NCI-H2081 treated with DMSO at 0.1 percent for 48 hours (cell line): ENCODE measurements at places on chromosomes 4 and X.

- no peak for DNase-seq
Measured at GRCh38 chr4:118989098-118990080, 100.7 kb downstream of the SYNPO2 start.

- no peak for DNase-seq
Measured at GRCh38 chrX:110791071-110791470, 4.5 kb downstream of the CHRDL1 start.

- DNase-seq, result no peak
Measured at GRCh38 chrX:19673375-19674040, 158.2 kb upstream of the MAP3K15 start.

DNA sequence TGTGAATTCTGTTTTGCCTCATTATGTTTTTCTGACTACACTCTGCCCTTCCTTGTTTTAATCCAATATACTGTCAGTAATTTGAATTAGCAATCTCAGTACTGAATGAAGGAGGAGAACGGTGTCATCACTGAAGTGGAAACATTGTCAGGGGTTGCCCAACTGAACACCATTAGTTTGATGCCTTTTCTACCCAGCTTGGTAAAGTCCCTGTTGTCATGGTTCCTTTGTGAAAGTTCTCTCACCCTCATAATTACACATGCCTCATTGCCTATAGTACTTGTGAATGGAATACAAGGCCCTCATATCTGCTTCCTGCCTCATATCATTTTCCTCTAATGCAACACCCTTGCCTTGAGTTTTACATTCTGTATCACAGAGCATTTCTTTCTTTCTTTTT lies 76.9 kb downstream of the RRAGB start:
- DNase-seq, result no peak

DNA sequence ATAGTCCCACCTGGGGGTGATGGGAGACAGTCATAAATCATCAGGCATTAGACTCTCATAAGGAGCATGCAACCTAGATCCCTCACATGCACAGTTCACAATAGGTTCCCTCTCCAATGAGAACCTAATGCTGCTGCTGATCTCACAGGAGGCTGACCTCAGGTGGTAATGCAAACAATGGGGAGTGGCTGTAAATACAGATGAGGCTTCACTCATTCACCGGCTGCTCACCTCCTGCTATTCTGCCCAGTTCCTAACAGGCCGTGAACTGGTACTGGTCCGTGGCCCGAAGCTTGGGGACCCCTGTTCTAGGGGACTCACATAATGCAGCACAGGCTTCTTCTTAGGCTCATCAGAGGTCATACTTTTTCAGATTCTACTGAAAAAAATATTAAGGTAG lies 625.9 kb upstream of the AGA start:
- DNase-seq, result no peak

GRCh38 chr4:185580699-185581098 lies 45.4 kb upstream of the PDLIM3 start:
- DNase-seq, result no peak

DNA sequence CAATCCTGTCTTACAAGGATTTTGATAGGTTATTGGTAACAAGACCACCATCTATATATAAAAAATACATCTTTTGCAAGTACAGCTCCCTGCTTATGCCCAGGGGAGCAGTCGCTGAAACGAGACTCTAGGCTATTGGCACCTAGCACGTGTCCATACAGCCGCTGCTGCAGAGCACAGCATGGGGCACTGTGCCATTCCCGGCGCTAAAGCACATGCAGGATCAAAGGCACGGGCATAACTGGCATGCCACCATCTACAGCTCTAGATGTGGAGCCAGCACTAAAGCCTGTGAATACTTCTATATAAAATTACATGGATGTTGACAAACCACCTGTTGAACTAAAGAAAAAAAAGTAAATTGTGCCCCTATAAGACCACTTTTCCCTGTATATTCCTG lies 144.8 kb downstream of the COL25A1 start:
- DNase-seq, result no peak

- no peak for DNase-seq
Measured at GRCh38 chr4:143406523-143406922, 69.8 kb downstream of the GAB1 start.

- no peak for DNase-seq
Measured at GRCh38 chrX:24248042-24248441, 65.8 kb downstream of the SUPT20HL2 start.

GRCh38 chrX:155534800-155535199 lies 76.4 kb upstream of the F8A3 start:
- DNase-seq, result no peak

DNA sequence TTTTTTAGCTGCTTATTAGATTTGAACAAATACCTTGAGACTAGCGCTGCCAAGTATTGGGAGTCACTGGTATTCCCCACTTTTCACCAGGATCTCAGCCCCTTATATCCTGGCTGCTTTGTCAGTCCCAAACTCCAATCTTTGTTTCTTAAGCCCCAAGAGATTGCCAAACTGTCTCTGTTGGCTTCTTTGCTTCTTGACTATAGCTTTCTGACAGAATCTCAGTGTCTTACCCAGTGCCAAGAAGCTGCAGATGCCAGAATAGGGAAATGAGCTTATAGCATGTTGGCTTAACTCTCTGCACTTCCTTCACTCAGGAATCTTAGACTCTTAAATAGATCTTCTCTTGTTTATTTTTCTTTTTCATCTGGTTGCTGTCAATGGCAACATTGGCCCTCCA lies 297.5 kb upstream of the DCAF8L1 start:
- no peak for DNase-seq

- DNase-seq, result no peak
Measured at GRCh38 chr4:172963498-172964294, 204.9 kb upstream of the GALNT7 start.

DNA sequence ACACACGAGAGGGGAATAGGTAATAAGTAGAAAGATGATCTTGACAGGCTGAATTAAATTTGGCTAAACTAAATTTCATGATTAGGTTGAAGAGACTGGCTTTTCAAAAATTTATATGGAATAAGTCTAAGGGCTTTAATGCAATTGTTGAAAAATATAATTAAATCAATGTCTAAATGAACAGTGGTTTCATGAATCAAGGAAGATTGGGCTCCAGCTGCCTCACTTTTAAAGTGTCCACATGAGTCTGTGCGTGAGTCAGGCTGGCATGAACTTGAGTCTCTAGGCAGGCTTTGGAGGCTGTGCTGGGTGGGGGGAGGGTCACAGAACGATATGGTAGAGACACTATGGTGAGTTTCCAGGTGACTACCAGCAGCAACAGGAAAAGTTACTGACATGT lies 111.9 kb downstream of the SORBS2 start:
- no peak for DNase-seq

DNA sequence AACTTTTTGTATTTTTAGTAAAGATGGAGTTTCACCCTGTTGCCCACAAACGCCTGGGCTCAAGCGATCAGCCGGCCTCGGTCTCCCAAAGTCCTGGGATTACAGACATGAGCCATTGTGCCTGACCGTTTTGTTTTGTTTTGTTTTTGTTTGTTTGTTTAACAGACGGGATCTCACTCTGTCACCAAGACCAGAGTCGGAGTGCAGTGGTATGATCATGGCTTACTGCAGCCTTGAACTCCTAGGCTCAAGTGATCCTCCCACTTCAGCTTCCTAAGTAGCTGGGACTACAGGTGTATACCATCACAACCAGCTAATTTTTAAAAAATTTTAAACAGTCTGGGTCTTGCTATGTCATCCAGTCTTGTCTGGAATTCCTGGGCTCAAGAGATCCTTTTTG lies 53.5 kb downstream of the FNIP2 start:
- no peak for DNase-seq

DNA sequence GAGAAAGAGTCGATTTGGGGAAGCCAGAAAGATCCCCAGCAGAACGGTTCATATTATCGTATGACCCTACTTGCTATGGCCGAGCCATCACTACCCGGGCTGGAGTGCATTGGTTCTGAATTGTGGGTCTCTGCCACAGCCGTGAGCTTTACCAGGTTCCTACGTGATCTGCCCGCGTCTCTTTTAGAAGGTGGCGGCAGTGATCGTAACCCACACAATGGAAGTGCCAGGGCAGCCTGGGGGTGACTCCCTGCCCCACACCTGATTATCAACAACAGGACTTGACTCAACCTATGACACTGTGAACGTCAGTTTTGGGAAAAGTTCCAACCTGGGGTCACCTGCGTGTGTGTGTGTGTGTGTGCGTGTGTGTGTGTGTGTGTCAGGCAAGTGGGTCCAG lies 90.8 kb downstream of the SHOX start:
- no peak for DNase-seq

- DNase-seq, result no peak
Measured at GRCh38 chr4:177696438-177696966, 254.3 kb upstream of the AGA start.

DNA sequence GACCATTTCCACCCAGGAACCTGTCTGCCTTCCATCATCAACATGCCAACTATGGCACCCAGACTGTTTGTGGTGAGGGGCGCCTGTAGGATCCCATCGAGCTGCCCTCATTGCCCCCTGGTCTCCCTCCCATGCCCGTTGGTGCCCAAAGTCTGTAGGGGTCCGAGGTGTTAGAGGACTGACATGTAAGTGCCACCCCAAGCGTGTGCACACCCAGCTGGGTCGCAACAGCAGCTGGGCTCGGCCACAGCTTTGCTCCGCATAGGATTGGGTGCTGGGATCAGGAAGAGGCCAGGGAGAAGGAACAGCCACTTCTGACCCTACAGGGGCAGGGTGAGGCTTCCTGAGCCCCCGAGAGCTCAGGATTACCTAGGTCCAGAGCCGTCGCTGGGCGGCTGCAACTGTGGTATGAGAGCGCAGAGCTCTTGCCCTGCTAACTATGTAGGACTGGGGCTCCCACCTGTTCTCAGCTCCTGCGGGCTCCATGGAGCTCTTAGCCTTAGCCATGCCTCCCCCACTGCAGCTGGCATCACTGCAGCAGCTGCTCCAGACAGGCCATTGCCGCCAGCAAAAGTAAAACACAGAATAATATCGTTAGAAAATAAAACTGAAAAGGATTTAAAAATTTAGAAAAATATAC lies 1160.3 kb downstream of the FSTL5 start:
- no peak for DNase-seq

DNA sequence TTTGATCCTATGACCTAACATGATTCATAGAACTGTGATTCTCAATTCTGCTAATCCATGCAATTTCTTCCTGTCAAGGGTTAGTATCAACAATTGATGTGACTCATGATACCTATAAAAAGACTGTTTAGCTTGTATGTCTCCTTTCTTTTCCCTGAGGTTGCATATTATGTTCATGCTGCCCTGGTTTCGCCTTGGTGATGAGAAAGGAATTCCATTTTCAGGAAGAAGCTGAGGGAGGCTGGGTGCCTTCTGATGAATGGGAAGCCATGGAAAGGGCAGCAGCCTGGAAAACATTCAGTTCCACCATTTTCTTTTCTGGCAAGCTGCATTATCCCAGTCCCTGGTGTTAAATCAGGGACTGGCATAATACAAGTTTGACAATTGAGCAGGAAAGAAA lies 976.5 kb downstream of the RPA4 start:
- no peak for DNase-seq

GRCh38 chr4:153064571-153064970 lies 128.4 kb downstream of the FHDC1 start:
- no peak for DNase-seq

DNA sequence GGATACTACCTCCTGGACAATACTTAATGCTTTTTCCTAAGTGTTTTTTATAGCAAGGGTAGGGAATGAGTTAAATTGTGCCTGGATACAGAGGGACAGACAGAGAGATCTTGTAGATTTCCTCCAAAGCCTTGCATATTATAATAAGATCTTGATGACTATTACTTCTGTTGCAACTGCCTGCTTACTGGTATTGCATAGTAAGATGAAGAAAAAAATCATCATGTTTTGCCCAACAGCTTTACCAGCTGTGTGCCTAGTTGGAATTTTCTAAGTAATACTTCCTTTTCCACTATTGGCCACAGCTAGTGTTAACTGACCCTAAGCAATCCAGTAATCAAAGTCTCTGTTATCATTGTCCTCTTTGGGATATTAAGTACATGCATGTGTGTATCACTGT lies 139.0 kb downstream of the DCK start:
- no peak for DNase-seq

DNA sequence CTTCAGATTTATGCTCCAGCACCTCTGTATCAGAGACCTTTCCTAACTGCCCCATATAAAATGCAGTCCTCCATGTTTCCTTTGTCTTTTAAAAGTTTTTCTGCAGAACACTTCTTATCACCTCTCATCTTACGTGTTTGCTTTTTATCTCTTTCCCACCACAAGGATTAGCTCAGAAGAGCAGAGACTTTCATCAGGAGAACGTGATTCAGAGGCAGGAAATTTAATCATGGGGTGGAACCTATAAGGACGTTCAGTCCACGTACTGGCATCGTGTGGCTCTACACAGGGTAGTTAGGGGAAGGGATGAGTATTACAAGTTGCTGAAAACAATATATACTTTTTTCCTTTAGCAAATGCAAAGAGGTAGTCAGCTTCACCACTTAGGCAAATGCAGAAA lies 98.7 kb downstream of the SORBS2 start:
- DNase-seq, result no peak

- no peak for DNase-seq
Measured at GRCh38 chr4:13190093-13190721, 293.9 kb downstream of the RAB28 start.

DNA sequence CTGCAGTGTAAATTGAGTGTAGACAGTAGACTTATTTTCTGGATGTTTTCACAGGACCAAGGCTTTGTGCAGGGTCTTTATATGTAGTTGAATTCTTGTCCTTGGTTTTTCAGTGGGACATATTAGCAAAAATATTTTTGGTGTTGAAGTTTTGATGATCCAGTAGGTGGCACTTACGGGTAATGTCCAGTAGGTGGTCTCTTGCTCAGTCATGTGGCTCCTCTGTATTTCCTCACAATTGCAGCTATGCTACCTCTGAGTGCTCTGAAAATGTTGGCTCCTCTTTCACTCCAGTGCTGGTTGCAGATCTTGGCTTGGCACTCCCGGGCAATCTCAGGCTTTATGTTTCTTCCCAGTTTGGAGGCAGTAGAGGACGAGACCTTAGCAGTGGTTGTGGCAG lies 419.8 kb upstream of the AMOT start:
- DNase-seq, result no peak

DNA sequence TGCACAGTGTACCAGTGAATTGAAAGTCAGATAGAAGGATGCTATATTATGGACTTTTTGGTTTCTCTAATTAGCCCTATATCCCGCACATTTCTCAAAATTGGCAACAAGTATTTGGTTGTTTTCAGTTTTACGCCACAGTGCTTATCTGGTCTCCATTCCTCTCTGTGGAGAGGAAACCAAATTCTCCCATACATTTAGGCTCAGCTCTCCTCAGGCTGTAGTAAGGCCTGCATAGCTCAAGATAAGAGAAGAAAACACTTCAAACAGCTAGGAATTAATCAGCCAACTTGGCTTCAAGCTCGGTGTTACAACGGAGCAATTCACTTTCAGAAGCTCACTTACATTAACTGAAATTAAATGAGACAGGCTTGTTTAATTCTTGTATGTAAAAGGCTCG lies 263.2 kb downstream of the PDHA2 start:
- DNase-seq, result no peak

GRCh38 chrX:43631841-43632240 lies 24.3 kb upstream of the MAOA start:
- no peak for DNase-seq

GRCh38 chr4:92387459-92388069 lies 83.8 kb downstream of the GRID2 start:
- DNase-seq, result no peak

- DNase-seq, result no peak
Measured at GRCh38 chr4:1239141-1239949, 9.6 kb downstream of the CTBP1 start.

GRCh38 chrX:70134116-70134477 lies 850 bp downstream of the IGBP1 start:
- no peak for DNase-seq
